ENCODE measurements at places on chromosomes 3 and 15.

GRCh38 chr15:69305204-69305931, 6.7 kb downstream of the PAQR5 start:
- DNase-seq, result no peak

GRCh38 chr3:170536712-170537111, 49.2 kb downstream of the SLC7A14 start:
- no peak for DNase-seq

GRCh38 chr3:129224984-129225393, 24.4 kb upstream of the COPG1 start:
- no peak for DNase-seq

DNA sequence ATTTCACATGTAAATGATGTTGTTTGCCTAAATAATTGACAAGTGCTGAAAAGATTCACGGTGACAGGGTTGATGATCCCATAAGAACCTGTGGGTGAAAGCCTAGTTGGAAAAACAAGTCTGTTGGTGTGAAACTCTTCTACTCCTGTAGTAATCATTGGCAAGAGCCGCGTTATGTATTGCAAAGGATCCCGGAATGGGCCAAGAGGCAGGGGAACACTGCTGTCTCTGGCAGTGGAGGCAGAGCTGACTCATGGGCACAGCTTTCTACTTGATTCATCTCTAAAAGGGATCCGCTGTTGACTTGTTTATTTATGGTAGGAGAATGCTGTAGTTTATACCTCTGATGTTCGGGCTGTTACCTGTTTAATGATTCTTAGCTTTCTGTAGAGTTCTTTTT, 63.1 kb downstream of the MAP6D1 start:
- DNase-seq, result no peak

DNA sequence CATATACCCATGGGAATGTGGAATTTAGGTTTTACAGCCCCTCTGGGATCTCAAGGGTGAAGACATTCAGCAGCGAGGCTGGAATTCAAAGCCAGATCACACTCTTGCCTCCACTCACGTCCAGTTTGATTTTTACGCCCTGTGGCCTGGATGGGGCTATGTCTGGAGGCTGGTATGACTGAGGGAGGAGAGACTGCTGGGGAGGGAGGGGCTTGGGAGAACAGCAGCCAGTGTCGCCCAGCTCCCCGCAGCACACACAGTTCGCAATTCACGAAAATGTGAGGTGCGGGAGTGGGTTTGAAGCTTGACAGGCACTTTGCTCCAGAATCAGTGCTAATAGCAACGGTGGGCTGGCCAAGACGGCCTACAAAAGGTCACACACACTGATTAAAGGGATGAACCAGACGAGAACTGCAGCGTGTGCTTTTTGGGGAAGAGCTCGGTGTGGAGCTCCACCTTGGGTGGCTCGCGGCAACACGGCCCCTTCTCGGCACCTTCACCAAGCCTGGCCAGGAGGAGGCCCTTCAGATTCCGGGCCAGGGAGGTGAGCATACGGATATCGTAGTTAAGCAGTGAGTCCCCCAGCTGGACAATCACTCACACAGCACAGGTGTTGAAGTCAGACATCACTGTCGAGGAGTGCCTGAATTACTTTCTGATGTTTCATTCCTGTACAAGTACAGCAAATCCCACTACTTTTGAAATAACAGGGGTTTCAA, 16.4 kb downstream of the EHD4 start:
- DNase-seq, result no peak

DNA sequence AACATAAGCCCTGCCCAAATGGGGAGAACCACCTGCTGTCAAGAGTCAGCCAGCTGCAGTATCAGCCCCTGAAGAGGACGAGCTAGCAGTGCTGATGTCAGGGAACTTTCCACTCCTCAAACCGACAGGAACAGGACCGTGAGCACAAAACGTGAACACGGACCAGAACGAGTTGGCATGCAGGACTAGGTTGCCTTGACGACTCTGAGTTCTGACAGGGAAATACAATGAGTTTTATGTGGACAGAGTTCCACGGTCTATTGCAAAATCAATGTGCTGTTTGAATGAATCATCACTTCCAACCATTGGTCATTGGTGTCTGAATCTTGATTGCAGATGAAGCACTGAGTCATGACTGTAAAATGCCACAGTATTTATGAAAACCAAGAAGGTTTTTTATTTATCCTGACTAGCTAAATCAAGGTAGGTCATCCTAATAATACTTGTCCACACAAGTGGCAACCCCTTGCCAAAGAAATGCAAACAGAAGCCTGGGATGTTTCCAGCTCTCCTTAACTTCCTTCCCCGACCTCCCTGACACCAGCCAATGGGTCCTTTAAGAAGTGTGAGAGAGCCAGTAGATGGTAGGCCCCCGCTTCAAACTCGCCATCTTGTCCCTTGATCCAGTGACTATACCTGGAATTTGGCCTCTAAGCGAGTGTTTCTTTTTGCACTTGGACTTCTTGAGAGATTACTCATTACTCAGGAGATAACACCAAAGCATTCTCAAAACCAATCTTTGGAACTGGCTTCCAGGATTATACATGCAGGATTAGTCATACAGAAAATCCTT, 119.6 kb downstream of the ASB7 start:
- no peak for DNase-seq

All from activated CD8-positive, alpha-beta memory T cell treated with anti-CD3 and anti-CD28 coated beads for 1 hour (primary cell).